ENCODE measurements at places on chromosomes 4 and X. TPM values are rescaled to one million over a fixed set of nuclear protein-coding genes. Genes with fewer than 3 reads are reported as not detected.

DNA sequence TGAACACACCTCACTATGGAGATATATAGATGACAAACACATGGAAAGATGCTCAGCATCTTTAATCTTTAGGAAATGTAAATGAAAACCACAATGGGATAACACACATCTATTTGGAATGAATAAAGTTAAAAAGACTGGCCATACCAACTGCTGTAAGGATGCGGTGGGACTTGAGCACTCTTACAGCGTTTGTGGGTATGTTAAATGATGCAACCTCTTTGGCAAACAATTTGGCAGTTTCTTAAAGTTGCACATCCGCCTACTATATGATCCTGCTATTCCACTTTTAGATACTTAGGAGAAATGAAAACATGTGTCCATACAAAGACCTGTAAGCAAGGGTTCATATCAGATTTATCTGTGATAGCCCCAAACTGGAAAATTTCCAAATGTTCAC, 50.7 kb downstream of the MRPL1 start:
- no peak for DNase-seq

DUSP21 gene
- total RNA-seq, result not detected

DNA sequence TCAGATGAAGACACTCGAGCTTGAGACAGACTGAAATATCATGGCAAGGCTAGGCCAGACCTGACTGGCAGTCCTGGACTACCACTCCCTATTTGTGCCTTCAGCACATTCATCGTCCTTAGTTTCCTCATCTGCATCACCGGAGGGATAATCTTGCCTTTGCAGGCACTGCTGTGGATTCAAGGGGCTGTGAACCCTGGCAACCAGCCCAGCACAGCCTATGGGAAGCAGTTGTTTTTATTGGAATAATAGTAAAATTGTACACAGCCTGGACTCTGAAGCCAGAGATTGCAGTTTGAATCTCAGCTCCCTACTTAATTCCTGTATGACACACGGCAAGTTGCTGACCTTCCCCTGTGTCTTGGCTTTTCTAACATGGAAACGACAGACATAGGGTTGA, 161.0 kb downstream of the NSUN7 start:
- no peak for DNase-seq

SCFD2 gene
- 20.5 TPM for total RNA-seq

DNA sequence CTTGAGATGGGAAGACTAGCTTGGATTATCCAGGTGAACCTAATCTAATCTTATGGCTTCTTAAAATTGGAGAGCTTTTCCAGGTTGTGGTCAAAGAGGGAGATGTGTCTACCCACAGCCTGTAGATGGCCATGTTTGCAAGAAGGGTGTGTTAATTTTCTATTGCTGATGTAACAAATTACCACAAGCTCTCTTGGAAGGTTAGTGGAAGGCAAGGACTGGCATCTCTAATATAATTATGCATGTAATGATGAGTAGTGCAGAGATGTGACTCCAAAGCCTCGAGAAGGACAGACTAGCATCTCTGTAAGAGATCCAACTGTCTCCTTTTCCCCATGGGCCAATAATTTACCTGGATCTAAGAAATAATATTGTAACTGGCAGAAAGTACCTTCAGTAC, 3.2 kb upstream of the ADH1B start:
- no peak for DNase-seq

KCNIP4 gene
- total RNA-seq, result not detected

TLR6 gene
- total RNA-seq, result 4.6 TPM

DNA sequence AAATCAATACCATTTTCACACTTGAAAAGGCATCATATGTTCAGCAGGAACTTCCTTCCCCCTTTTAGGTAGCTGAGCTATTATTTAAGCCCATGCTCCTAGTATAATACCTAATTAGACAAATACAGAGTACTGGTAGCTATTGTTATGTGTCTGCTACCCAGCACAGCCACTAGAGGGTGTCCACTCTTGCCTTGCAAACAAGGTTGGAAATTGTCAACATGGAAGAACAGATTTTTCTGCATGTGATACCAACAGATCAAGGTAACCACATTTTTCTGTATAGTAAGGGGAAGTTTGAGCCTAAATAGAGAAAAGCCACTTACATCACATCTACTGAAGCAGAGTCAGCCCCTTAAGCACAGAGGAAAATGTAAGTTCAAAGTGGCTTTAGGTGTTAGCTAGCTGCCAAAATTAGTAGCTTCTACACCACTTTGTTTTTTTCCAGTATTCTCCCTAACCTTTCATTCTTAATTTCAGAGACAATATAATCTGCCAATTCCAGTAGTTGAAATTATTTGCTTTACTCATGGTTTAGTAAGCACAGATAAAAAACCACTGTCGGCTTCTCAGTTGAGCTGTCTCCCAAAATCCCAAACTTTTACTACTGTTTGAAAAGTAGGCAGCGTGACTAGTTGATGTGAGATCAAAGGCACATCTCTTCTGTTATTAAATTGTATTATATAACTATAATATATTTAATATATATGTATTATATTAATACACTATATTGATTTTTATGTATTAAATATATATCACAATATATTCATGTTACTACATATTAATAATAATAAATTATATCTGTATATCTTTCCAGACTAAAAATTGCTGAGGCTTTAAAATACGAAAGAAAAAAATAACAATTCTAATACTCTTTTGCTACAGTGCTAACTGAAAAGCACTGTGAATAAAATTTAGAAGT, 38.2 kb downstream of the EDNRA start:
- no peak for DNase-seq

PSMD10 gene
- 42.3 TPM for total RNA-seq

IL13RA1 gene
- total RNA-seq, result 67.3 TPM
